Stimulated activated CD4-positive, alpha-beta T cell treated with anti-CD3 and anti-CD28 coated beads, TNF-alpha, amount 100 ng/mL, for 48 hours (primary cell): ENCODE measurements at places on chromosomes 12 and 14.

GRCh38 chr14:89000007-89000942 lies 175.8 kb downstream of the TTC8 start:
- peak; percentile 27 for DNase-seq

- no peak for DNase-seq
Observed at GRCh38 chr12:87198181-87198580, 831.0 kb downstream of the C12orf50 start.

GRCh38 chr12:42502682-42503081 lies 86.9 kb downstream of the PRICKLE1 start:
- no peak for DNase-seq

GRCh38 chr12:127761880-127762279 lies 505.1 kb upstream of the TMEM132C start:
- DNase-seq = no peak

- no peak for DNase-seq
Observed at GRCh38 chr14:76328457-76329137, 47.3 kb upstream of the ESRRB start.

GRCh38 chr12:89827592-89827991 lies 119.0 kb upstream of the ATP2B1 start:
- DNase-seq = no peak

GRCh38 chr14:64573109-64573508 lies 23.3 kb downstream of the PPP1R36 start:
- DNase-seq = no peak

- peak; percentile 53 for DNase-seq
Observed at GRCh38 chr14:104650057-104650980, 39.1 kb upstream of the INF2 start.

- no peak for DNase-seq
Observed at GRCh38 chr14:32256576-32256975, 53.5 kb upstream of the RNU6-8 start.

GRCh38 chr14:100748403-100748802 lies 21.7 kb downstream of the DLK1 start:
- no peak for DNase-seq

- DNase-seq = peak; percentile 62
Observed at GRCh38 chr14:70907996-70908934, 1.0 kb downstream of the PCNX1 start.

DNA sequence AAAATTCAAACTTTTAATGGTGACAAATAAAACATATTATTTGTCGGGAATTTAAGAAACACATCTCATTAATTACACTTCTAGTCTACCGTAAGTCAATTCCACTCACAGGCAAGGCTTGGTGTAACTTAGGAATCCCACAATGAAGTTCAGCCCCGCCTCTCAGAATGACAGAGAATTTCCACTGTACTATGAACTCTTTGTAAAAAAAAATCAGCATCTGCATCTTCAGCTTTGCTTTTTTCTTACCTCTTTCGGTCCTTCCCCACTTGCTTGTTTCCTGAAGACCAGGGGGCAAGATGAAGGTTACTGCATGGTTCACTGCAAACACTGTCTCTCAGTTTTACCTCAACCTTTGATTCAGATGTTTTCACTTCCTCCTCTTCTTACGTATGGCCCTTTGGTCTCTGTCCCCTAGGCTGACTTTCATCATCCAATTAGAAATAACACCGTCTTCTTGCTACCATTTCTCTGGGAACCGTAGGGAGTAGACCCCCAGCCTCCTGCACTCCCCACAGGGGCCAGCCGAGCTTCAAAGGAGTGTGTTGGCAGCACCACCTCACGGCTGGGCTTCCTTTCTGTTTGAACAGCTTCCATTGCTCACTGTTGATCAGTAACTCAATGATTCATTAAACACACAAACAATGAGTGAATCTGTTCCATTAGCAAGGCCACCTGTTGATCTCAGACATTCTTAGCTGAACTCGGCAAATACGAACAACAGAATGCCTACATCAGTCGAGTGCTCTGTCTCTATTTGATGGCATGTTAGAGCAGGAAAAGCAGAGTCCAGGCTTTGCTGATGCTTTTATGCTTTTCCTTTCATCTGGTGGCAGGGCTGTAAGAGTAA lies 343.0 kb downstream of the BMP4 start:
- no peak for DNase-seq

DNA sequence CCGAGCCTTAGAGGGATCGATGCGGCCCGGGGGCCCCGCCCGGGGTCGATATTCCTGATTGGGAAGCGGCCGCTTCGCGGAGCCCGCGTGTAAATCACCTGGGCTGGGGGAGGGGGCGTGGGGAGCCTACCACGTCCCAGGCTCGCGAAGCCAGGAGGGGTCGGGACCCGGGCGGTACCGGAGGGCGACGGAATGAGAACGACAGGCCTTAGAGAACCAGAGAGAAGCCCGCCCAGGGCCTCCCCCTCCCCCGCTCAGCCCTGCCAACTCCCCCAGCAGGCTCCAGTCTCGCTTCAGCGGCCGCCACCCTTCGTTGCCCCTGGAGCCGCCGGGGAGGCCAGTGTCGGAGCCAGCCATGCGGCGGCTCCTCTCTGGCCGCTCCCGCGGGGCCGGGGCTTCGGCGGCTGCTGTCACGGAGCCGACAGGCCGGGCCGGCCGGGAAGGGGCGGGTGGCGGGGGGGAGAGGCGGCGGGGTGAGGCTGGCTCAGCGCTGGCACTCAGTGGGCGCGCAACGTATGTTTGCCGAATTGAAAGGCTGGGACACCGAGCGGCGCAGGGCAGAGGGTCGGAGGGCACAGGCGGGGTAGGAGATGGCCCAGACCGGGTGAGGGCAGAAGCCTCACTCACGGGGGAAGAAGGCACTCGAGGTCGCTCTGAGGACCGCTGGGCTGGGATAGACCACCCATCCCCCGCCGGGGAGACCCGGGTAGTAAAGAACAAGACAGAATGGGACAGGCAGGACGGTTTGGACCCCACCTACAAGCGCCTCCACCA lies 1.4 kb upstream of the DNAJC22 start:
- DNase-seq = no peak

- no peak for DNase-seq
Observed at GRCh38 chr14:76777721-76778120, 16.5 kb downstream of the VASH1 start.

DNA sequence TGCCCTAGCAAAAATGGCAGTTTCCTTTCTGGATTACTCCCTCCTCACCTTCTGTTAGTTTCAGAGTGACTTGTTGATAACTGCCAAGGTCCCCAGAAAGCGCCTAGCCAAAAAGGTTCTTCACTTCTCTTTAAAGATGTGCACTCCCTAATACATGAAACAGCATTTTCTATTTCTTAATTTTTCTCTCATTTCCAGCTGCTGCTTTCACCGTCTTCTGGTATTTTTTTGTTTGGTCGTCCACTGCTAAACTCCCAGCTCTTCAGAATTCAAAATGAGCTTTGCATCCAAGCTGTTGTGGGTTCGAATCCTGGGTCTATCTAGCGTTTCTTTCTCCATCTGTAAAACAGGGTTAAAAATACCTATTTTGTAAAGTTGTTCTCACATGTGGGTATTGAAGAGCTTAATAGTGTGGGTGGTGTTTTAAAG lies 397 bp upstream of the BORCS5 start:
- DNase-seq = no peak

DNA sequence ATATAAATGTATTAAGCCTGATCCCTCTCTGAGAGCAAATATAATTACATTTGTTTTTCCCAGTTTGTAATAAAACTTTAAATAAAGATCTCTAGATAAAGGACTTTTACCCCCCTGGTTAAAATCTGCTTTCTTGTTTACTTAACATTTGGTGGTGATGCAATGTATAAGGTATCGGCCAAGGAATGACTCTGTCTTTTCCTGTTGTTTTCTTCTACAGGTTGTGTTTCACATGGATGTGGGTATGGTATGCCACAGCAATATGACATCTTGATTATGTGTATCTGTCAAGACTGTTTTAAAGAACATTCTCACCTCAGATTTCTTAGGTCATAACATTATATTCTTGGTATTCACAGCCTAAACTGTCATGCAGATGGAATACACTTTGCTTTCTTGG lies 210.6 kb upstream of the NOVA1 start:
- no peak for DNase-seq

DNA sequence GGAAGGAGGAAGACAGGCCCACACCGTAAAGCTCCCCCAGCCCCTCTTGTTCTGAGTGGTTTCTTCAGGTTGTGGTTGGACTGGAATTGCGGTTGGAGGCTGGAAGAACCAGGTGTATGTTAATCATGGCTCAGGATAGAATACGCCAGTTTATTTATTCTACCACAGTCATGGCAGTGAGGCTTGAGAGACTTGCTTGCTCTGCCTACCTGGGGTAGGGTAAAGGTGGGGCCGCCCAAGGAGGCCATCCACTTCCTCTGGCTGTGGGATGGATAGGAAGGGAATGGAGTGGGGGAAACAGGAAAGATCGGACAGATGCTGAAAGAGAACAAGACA lies 8.1 kb downstream of the SHMT2 start:
- no peak for DNase-seq

GRCh38 chr12:92098594-92099380 lies 46.9 kb downstream of the BTG1 start:
- DNase-seq = no peak

- peak; percentile 71 for DNase-seq
Observed at GRCh38 chr14:106372870-106373652, 846.7 kb downstream of the TMEM121 start.

- no peak for DNase-seq
Observed at GRCh38 chr12:122406701-122407164, 15.7 kb downstream of the CLIP1 start.
